Stimulated activated CD4-positive, alpha-beta T cell treated with anti-CD3 and anti-CD28 coated beads, Interleukin-1b, Interleukin-23, amount 100 ng/mL, for 1 hour (primary cell): ENCODE measurements at places on chromosomes 7 and 10.

- DNase-seq: no peak
Measured at GRCh38 chr7:111384065-111384891, 178.0 kb downstream of the IMMP2L start.

- DNase-seq: no peak
Measured at GRCh38 chr7:116588225-116588624, 63.4 kb downstream of the CAV1 start.

- no peak for DNase-seq
Measured at GRCh38 chr10:101995451-101996063, 60.4 kb downstream of the ARMH3 start.

- no peak for DNase-seq
Measured at GRCh38 chr10:125011171-125011925, 69.4 kb downstream of the ZRANB1 start.

DNA sequence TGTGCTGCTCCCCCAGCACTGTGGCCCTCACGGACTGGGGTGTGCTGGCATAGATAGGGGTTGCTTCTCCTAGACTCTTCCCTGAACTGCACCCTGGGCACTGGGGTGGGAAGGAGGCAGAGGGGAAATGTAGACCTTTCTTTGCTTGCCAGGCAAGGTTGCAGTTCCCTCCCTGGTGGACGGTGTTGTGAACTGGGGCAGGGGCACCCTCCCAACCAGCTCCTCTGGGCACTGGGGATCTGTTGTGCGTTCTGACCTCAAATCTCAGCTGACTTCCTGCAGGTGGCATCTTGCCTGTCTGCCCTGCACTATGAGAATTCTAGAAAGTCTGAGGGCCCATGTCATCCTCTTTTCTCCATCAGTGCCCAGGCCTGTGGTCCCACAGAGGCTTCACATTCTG is 53.9 kb downstream of the ARHGAP22 start:
- DNase-seq: no peak

GRCh38 chr7:7965301-7965700 is 3.3 kb upstream of the GLCCI1 start:
- DNase-seq: no peak

DNA sequence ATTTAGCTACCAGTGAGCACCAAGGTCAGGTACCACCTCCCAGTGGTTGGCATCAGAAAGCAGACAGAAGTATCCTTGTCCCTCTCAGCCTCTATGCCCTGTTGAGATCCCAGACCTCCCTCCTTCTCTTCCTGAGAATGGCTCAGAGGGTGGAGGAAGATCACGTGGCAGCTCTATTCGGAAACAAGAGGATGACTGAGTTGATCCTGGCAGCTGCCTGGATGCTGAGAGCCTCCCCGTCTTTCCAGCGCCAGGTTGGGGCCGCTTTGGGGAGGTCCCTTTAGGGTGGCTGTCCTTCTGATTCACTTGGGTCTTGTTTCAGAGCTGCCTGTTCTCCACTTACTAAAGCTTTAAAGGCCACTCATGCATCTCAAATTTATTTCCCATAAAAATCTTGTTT is 36.9 kb upstream of the NPFFR1 start:
- no peak for DNase-seq

- no peak for DNase-seq
Measured at GRCh38 chr7:115332691-115333090, 410.8 kb downstream of the MDFIC start.

DNA sequence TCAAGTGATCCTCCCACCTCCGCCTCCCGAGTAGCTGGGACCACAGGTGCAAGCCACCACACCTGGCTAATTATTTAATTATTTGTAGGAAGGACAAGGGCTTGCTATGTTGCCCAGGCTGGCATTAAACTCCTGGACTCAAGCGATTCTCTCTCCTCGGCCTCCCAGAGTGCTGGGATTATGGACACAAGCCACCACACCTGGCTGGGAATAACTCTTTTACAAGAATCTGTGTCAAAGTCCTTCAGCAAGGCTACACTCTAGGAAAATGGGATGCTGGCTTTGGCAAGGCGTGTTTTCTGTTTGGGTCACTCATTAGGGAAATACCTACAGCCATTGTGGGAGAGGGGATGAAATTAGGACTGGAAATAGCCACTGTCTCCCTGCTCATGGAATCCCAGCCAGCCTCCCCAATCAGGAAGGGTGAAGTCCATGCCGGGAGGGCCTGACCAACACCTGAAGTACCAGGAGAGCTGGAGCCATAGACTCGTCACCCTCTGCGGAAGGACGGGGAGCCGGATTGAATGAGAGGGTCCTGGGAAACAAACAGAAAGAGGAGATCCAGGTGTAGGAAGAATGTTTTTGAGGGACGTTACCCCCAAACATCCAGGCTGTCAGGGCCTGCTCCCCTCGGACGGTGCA is 72.2 kb upstream of the MYL10 start:
- DNase-seq: no peak

DNA sequence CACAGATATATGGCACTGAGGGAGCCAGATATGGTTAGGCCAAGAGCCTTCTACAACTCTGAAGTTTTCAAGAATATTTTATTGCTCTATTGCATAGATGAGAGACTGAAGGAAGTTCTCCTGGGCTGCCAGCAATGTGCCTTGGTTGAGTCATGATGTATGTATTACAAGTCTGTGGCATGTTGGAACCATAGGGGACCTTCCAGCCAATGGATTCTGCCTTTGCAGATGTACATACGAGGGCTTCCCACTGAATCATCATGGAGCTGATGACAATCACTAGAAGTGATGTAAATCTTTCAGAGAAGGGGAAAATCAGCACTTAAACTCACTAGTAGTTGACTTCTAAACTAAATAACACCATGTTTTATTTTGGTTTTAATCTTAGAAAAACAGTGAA is 419.5 kb downstream of the PHTF2 start:
- no peak for DNase-seq

DNA sequence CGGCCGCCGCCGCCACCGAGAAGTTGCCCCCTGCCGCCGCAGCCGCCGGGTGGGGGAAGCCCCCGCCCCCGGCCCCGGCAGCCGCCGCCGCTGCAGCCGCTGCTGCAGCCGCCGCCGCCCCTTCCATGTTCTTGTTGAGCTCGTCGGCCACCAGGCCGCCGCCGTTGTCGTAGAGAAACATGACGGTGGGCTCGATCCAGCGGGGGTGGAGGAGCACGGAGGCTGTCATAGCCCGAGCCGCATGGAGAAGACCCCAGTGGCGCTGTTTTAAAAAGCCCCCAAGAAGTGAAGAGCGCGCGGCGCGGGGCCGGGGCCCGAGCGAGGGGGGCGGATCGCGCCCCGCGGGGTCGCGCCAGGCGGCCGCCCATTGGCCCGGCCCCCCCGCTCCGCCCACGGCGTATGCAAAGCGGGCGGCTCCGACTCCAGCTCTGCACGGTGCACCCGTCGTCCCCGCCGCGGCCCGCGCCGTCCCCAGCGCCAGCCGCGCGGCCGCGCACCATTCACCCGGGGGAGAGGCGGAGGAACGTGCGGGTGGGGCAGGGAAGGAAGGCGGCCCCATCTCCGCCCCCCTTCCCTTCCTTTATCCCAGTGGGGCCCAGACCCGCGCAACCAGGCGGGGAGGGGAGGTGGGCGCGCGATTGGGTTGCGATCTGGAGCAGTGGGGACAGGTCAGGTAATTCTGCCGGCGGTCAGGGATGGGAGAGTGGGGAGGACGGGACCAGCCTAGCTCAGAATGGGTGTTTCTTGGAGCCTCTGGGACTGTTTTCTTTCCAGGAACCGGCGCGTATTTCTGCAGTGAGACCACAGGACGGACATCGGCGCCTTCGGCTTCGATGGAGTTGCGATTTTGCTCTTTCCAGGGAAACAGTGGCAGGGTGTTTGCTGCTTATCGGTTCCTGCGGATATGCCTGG is at the start of gene HOXA13:
TSS of gene HOXA13 (minus strand) at position 243 of the 912 bp plus-strand sequence. CDS start at position 229, 14 bp downstream.
- DNase-seq: no peak

DNA sequence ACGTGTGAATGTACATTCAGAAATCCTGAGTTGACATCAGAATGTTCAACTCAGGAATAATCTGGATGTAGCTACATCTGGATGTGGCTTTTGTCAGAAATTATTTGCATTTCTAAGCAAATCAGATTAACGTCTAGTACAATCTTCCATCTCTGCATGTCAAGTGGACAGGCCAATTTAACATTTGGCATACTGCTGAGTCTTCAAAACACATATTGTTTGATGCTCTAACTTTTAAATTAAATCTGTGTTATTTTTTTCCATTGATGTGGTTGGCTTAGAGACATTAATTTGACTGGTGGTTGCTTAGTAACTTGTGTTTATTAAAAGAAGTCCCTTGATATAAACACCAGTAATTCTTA is 3.4 kb downstream of the STAMBPL1 start:
- no peak for DNase-seq

DNA sequence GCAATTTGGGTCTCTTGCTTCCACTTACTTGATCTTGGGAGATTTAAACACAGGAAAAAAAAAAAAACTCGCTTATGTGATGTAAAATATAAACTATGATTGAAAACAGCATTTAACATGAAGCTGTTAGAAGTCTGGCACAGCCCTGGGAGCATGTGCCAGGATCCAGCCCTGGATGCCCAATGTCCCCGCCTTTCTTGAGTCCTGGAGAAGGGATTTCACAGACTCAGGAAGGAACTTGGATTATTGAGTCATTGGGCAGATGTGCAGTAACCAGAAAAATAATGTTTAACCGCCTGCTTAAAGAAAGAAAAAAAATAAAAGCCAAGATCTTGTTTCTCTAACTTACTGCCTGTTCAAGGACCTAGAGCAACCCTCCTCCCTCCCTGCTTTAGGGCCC is 3.7 kb upstream of the JCAD start:
- DNase-seq: no peak

DNA sequence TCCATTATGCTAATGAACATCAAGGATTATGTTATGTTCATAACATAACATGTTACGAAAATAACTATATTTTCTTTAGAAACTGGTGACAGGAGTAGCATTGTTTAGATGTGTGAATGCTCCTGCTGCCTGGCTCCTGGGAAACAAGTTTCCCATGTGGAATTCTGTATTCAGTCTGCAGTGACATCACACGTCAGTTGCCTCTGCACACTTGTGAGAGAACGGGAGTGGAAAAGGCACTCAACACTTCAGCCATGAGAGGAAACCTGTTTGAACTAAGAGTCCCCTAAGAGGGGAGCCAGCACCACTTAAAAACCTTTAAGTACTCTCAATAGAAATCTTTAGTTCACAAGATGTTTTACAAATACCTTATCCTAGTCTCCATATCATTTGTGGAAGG is 140.3 kb upstream of the FAM20C start:
- no peak for DNase-seq
